ENCODE measurements at places on chromosomes 2 and 18. TPM values are rescaled to one million over a fixed set of nuclear protein-coding genes. Genes with fewer than 3 reads are reported as not detected.
A peak's percentile ranks its signal among the peaks of the same experiment; 100 is the strongest.

DNA sequence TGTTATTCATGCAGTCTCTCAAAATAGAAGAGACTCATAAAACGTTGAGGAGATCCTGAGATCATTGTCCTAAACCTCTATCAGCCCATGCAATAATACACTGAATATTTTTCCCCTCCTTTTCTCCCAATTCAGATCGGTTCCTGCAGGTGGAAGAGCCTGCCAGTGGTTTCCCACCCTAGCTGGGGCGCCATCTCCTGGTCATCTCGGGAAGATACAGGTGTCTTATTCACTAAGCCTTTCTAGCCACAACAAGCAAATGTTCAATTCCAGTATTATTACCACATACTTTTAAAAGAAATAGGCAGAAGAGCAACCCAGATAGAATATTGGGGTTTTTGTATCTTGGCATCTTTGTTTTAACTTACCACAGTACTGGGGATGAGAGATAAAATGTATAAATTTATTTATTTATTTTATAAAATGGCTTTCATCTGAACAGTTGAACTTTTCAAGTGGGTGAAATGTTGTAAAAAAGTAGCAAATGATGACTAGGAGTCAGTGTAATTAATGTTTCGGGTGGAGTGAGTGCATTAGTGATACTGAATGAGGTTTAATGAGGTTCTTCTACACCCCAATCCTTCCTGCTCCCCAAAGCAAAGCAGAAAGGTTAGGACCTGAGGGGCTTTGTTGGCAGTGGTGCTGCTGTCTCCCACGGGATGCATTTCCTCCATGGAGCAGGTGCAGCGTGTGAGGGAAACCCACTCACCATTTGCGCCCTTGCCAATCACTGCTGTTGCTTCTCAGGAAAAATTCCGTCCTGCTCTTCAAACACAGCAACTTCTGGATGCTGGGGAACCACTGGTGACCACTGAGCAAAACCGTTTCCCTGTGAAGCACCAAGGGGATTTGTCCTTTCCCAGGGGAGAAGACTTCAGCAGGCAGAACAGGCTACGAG, 147.1 kb upstream of the FHL2 start:
- DNase-seq: peak; percentile 59

GRCh38 chr2:18136881-18137475, 258.5 kb downstream of the KCNS3 start:
- no peak for DNase-seq

DNA sequence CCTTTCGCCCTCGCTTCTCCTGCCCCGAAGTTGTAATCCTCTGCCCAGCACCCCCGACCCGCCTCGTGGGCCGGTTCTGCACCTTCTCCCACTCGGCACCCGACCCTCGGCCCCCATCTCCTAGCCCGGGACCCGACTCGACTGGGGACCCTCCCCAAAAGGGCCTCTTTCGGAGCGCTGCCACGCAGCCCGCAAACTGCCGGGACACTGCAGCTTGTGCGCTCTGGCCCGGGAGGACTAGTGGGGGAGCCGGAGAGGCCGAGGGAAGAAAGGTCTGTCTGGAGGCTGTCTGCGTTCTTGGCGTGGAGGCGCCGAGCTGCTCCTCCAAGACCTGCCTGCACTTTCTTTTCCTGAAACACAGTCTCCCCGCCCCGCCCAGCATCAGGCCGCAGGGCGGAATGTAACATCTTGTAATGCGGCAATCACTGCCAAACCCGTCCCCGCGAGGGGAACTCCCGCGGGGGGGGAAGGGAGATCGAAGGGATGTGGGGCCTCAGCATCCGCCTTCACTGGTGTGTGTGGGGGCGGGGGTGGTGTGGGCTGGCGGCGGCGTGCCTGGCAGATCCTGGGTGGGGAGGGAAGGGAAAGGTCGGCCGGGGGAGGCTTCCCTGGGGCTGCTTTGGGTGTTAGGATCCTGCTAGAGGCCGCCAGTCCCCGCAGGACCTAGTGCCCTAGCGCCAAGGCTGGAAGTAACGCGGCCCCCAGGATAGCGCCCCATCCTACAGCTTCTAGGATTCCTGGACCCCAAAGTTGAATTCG, 7.4 kb downstream of the DLX2 start:
- DNase-seq: no peak

DNA sequence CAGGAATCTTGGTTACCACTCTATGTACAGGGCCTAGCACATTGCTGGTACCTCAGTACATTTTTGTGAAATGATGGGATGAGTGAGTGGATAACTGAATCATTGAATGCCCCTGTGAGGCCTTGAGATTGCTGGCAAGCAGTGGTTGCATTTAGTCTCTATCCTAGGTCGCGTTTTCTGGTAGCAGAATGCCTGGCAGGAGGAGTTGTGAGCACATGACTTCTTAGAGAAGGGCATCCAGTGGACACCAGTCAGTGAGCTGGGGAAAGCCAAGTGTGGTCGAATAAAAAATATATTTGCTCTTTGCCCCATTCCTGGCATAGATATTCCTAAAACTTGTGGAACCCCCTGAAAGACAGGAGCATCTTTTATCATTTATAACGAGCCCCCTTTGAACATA, 61.8 kb upstream of the SMAD2 start:
- DNase-seq: no peak

- DNase-seq: no peak
Measured at GRCh38 chr2:64338910-64339500, 115.0 kb upstream of the LGALSL start.

DNA sequence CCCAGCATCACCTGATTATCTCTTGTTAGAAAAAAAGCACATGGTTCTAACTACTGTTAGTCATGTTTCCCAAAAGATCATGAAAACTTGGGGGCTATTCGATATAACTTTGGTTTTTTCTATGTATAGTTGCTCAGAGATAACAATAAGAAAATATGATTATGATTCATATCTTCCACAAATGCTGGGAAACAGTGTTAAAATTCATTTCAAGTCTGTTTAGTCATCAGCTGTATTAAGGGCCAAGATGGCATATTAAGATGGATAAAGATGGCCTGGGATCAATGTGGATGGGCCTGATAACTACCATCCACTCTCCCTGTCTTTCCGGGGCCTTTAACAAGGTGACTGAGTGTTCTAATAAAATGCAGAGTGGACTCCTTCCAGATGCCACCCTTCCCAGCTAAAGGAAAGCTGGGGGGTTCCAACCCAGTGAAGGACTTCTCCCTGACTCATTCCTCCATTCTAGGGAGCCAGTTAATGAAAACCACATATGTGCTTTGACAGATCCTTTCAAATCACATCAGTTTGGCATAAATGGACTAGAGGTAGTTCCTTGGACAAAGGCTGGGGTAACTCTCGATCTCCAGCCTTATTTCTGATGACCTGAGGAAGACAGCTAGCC, 221.6 kb downstream of the VAPA start:
- no peak for DNase-seq

Gene TMEM200C
- 1.4 TPM for polyA plus RNA-seq

Gene GKN1
- not detected for polyA plus RNA-seq

Gene REG1B
- not detected for polyA plus RNA-seq
